ENCODE measurements at places on chromosomes 1 and 21.

GRCh38 chr1:152325111-152325510, at the start of gene FLG:
Gene FLG (minus strand): TSS chr1:152325239. CDS start chr1:152315456, 9,783 bp downstream.
- DNase-seq = no peak

- no peak for DNase-seq
These were observed 642.9 kb downstream of the PTPRU start for GRCh38 chr1:29879217-29879616.

DNA sequence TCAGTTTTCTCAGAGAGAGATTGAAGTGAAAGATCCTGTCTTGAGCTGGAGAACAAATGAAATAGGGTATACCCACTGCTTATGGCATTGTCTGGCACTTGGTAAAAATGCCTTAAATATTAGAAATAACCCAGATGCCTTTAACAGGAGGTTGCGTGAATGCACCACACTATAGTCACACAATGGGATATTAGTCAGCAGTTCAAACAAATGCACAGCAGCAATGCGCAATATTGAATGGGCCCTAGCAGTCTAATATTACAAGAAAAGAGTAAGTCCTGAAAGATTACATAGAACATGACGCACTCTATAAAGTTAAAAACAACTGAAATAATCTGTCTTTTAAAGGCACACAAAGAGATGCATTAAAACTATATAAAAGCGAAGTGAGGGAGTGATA, 161.1 kb downstream of the EDEM3 start:
- DNase-seq = no peak

DNA sequence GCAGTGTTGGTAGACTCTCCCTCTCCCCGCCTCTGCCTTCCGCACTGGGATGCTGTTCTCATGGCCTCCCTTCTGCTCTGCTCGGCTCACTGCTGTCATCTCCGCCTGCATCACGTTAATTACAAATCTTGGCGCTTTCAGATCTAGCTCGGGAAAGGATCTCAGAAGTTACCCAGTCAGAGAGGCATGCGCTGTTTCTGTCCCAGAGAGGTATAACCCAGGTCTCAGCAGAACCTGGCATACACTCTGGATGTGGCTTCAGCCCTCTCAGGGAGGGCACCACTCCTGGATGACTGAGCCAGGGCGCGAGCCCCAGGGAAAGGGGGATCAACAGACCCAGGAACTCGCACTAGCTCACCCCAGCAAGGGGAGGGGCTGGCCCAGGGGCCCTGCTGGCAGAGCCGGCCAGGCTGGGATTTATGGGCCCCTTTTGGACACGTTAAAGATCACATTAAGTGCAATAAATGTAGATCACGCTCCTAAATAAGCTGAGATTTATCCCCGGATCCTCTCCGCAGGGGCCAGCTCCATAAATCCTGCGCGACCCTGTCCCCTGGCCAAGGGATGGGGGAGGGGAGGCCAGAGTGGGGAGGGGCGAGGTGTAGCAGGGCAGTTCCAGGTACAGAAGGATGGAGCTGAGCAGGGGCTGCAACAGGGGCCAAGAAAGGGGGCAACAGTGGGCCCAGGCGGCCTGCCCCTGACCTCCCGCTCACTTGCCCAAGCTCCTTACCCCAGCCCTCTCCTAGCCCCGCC, 101.3 kb upstream of the ZBTB40 start:
- DNase-seq = no peak

- no peak for DNase-seq
These were observed 35.0 kb upstream of the RGS18 start for GRCh38 chr1:192123212-192123611.

DNA sequence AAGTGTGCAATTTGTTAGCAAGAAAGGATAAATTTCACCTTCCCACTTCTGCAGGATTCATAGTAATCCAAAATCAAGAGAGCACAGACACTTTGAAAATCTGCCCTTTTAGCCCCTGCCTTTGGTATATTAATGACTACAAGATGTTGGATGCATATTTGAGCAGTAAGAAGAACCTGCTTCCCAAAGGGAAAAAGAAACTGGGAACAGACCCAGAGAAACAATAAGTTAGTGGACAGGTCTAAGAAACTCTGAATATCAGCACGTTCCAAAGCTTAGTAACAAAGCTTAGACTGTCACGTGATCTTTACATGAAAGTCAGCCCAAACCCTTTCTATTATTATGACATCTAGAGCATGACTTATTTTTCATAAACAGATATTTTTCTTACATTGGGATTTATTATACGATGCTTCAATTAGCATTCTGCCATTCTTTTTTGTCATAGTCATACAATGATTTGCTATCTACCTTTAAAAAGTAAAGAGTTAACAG, 390.9 kb upstream of the ADGRL2 start:
- DNase-seq = no peak

- DNase-seq = peak; percentile 44
These were observed 120.6 kb downstream of the SPSB1 start for GRCh38 chr1:9413071-9413876.

GRCh38 chr1:114337417-114337816, 173.6 kb downstream of the TRIM33 start:
- DNase-seq = no peak

DNA sequence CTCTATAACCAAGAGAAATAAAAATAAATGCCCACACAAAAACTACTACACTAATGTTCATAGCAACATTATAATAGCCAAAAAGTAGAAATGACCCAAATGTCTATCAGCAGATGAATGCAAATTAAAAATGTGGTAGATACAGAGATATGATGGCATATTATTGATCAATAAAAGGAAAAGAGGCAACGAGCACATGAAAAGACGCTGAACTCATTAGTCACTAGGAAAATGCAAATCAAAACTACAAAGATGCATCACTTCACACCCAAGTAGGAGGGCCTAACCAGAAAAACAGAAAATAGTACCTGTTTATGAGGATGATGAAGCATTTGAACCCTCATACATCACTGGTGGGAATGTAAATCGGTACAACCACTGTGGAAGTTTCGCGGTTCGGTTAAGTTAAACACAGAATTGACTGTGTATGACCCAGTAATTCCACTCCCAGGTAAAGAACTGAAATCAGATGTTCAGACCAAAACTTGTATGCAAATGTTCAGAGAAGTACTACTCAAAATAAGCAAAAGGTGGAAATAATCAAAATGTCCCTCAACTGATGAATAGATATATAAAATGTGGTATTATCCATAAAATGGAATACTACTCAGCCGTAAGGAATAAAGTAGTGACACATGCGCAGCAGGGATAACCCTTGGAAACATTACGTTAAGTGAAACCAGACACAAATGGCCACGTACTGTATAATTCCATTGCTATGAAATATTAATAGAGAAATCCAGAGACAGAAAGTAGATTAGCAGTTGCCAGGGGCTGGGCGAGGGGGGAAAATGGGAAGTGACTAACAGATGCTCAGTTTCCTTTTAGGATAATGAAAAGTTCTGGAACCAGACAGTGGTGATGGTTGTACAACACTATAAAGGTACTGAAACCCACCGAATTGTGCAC, 3.1 kb downstream of the USP48 start:
- peak; percentile 39 for DNase-seq

DNA sequence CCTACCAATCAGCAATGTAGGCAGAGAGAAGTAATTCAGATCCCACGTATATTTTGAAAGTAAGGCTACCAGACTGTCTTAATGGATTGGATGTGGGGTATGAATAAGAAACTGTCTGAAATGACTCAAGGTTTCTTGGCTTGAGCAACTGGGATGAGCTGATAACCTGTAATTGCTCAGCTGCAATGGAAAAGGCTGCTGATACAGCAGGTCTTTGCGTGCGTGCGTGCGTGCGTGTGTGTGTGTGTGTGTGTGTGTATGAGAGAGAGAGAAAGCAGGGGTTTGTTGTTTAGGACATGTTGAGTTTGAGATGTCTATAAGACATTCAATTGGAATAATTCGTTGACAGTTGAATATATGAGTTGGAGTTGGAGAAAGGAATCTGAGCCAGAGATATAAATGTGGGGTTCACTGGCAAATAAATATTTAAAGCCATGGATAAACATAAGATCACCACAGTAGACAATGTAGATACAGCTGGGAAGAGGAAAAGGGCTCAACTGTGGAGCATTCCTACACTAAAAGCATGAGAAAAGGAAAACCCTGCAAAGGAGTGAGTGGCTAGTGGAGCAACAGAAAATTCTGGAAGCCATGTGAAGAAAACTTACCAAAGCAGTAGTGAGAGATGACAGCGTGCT, 72.9 kb downstream of the UCHL5 start:
- DNase-seq = no peak

GRCh38 chr1:234965111-234965510, 163.5 kb downstream of the TOMM20 start:
- DNase-seq = no peak

- DNase-seq = no peak
These were observed 7.0 kb upstream of the GBP6 start for GRCh38 chr1:89356658-89357400.

DNA sequence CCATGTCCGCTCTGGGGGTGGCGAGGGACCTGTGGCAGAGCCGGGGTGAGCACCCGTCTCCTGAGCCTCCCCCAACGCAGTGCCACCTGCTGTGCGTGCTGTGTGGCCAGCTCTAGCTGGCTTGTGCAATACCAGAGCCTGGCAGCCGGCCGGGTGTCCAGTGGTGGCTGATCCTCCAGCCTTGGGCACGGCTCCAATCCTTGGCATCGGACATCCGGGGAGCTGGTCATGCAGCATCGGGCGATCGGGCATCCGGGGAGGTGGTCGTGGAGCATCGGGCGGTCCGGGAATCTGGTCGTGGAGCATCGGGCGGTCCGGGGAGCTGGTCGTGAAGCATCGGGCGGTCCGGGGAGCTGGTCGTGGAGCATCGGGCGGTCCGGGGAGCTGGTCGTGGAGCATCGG, 8.1 kb downstream of the SLX9 start:
- no peak for DNase-seq

- DNase-seq = no peak
These were observed 9.4 kb upstream of the PGD start for GRCh38 chr1:10389271-10389973.

DNA sequence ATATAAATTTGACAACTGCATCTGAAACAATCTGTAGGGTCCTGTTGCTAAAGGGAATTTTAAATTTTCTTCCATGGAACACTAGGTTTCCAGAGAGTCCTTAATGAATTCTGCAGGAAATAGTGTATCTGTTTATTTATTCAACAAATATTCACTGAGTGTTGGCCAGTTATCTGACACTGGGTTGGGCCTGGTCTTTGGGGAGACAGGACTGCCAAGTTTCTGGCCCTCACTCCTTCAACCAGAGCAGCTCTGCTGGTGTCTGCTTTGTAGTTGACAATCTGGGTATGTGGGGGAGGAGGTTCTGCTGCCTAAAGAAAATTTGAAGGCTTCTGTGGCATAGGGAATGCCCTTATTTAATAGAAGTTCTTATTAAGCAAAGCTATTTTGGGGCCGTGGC, 26.1 kb upstream of the HUNK start:
- no peak for DNase-seq

DNA sequence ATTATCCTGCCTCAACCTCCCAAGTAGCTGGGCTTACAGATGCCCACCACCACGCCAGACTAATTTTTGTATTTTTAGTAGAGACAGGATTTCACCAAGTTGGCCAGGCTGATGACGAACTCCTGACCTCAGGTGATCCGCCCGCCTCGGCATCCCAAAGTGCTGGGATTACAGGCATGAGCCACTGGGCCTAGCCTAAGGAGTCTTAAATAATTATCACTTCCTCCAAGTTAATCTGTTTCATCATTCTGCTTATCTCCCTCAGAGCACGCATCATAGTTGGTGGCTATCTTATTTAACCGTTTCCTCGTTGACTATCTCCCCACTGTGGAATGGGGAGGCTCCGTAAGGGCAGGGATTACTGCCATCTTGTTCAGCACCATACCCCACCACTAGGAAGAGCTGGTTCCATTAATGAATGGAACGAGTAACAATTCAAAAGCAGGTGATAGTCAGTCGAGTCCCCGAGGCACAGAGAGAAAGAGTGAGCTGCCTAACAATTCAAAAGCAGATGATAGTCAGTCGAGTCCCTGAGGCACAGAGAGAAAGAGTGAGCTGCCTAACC, 52.7 kb downstream of the GLUL start:
- DNase-seq = no peak

DNA sequence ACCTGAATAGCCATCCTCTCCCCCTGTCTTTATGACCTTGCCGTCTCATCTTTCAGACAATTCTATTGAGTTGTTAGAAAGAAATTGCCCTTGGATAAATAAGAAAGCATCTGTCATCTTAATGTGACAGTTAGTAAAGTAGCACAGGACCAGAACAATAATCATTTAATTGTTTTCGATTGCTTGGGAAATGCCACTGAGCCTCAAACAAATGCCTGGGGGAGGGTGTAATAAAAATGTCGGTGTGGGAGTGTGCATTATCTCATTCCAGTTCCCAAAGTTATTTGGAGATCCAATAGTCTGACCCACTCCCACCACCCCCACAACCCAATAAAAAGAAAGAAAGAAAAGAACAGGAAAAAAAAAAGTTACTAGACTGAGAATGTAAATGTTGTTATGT, 509.3 kb upstream of the LRRC7 start:
- DNase-seq = no peak

GRCh38 chr1:204188959-204189639, 7.2 kb downstream of the KISS1 start:
- DNase-seq = no peak

- DNase-seq = no peak
These were observed 13.3 kb downstream of the COL6A2 start for GRCh38 chr21:46111193-46111571.

DNA sequence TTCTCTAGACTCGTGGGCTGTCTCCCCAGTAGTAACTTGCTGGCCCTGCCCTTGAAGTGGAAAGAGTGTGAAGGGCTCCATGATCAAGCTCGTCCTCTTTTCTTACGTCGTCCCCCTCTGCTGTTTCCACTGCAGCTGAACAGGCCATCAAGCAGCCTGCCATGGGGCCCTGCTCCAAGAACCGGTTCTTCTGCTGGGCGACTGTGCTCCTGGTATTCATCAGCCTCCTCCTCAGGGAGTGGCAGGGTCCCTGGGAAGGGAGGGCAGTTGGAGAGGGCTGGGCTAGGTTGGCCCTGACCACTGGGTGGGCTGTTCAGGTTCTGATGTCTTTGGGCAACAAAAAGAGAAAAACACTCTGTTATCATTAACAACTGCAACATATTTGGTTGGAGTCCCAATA, 151.5 kb downstream of the FCRL5 start:
- DNase-seq = no peak

GRCh38 chr1:69657971-69658370, 90.2 kb downstream of the LRRC7 start:
- DNase-seq = no peak

DNA sequence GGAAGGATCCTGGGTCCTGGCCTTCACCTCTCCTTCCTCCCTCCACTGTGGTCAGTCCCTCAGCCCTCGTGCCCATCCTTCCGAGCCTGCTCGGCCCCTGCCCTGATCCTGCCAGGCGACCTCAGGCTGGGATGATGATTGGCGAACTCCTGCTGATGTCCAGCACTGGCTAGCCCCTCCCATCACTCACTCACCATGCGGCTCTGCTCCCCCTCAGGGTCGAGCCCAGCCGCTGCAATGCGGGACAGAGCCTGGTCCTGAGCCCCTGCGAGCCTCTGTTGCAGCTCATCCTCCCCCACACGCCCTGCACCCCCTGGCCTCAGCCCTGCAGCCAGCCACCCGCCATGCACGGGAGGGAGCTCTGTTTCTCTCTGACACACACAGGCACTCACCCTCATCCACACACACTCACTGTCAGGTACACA, 100.2 kb downstream of the DMRTB1 start:
- DNase-seq = no peak

Data from CD4-positive, alpha-beta T cell treated with Interleukin-2 at 100 ng/mL for 4 hours (primary cell).